ENCODE measurements at places on chromosomes 13 and 19. TPM values are rescaled to one million over a fixed set of nuclear protein-coding genes. Genes with fewer than 3 reads are reported as not detected.
A peak's percentile ranks its signal among the peaks of the same experiment; 100 is the strongest.

Gene TMEM255B
- polyA plus RNA-seq = 15.9 TPM

Gene ERICH6B
- polyA plus RNA-seq = 3.2 TPM

DNA sequence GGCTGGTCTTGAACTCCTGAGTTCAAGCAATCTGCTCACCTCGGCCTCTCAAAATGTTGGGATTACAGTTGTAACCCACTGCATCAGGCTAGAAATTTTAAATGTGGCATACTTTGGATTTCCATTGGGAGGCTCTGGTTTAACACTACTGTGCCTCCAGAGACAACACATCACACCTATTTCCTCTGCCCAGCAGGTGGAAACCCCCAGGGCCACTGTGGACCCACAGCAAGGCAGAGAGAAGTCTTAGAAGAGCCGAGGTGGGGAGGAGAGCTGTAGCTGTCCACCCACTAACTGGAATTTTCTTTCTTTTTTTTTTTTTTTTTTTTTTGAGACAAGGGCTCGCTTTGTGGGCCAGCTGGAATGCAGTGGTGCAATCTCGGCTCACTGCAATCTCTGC is 39.4 kb downstream of the IER2 start:
- DNase-seq = no peak

DNA sequence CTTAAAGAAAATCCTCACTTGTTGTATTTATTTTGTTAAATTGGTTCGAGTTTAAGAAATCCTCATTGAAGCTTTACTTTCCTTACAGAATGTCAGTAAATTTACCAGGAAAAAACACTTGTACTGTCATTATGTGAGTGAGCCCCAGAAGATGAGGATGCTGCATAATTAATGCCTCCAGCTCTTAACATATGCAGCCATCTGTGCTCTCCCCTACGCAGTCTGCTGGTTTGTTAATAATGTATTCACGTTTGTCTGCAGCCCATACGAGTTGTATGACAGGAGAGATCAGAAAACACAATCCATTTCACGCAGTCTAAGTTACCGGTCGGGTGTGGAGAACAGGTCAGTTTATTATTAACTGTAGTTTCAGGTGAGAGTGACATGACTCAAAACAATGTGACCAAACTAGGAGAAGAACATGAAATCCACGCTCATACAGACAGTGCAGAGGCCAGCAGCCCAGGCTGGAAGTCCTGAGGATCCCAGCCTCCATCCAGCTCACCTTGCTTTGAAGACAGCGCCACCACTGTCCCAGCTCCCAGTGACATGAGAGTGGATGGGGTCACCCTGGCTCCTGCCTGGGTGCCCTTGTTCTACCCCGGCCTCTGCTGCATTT is 19.8 kb upstream of the ATP11A start:
- no peak for DNase-seq

GRCh38 chr13:113216254-113217048 is 7.0 kb downstream of the CUL4A start:
- DNase-seq = peak; percentile 61

Gene UBA52
- 870 TPM for polyA plus RNA-seq

- no peak for DNase-seq
Observed at GRCh38 chr19:18261474-18261873, 12.8 kb downstream of the IQCN start.

Gene PSG6
- not detected for polyA plus RNA-seq

Gene ZNF154
- polyA plus RNA-seq = 40.8 TPM

Gene PDE4C
- polyA plus RNA-seq = 2.1 TPM

DNA sequence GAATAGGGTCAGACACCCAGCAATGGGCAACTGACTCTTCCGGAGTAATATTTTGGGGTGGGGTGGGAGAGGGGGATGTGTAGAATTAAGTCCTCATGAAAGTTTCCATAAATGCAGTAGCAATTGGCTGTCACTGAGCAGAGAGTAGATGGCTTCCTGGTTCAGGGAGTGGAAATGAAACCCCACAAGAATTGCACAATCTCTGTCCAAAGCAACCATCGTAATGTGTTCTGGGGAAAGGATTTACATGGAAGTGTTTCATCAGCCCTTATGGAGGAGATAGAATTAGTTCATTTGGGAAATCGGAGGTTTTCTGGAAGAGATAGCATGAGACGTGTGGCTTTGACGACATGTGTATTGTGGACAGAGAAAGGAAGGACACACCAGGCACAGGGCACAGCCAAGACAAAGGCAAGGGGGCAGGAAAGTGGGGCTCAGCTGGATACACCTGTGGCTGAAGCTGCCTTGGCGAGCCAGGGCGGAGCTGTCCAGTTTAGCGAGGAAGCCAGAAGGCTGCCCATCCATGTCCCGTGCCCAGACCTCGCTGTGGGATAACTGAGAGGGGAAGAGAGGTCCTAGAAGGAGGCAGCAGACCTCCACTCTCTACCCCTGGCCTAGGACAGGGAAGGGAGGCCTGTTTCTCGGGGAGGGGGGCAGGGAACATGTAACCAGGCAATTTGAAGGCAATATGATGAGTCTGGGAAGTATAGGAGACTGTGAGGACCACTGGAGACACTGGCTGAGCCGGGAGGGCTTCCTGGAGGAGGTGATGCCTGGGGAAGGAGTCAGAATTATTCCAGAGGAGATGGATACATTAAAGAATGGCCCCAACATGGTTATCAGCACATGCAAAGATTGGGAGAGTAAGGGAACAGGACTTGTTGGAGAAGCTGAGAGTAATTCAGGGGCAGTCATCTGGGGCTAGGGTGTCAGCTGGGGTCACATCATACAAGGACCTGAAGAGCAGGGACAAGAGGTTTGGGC is 2.6 kb upstream of the CLEC4G start:
- no peak for DNase-seq

Gene ZNF560
- 0.21 TPM for polyA plus RNA-seq

DNA sequence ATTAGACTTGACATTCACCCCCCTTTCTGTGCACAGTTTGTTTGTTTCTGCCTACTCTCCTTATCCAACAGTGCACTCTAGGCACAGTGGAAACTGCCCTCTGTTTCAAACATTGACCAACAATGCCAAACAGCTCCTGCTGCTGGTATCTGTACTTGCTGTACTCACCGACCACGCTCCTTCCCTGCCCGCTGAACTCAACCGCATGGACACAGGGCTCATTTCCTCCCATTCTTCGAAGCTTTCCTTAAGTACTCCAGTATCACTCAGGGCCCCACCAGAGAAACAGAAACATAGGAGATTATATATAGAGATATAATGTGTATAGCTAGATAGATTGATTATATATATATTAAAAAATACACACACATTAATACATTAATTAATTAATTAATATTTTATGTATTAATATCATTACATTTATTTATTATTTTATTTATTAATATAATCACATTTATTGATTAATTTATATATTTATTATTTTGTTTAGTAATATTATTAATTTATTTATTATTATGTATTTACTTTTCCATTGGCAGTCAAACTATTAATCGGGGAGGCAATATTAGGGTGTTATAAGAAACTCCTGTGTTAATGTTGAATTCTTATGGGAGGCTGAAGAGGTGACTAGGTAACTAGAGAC is 1528.2 kb downstream of the EFNB2 start:
- no peak for DNase-seq

Gene FGF9
- 34.5 TPM for polyA plus RNA-seq

DNA sequence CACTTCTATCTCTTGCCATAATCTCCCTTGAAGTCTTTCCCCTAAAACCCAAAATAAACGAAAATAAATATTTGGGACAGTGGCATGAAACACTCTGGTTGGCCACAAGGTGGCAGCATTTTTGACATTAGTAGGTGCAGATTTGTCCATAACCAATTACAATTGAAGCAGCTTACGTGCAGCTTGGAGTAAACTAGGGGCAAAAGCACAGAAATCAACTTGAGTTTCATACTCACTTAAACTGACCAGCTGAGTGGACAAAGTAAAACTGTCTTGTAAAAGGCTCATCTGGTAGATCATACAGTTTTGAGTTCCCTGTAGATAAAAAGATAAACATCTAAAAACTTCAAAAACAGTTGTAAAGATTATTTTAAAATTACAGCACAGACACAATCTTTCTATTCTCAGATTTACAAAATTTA is 18.8 kb downstream of the PDCD5 start:
- peak; percentile 5 for DNase-seq

- no peak for DNase-seq
Observed at GRCh38 chr19:37227996-37228395, 10.0 kb downstream of the ZNF383 start.

Gene MCEMP1
- polyA plus RNA-seq = 0.63 TPM

GRCh38 chr19:16325161-16325527 is 518 bp downstream of the KLF2 start:
- DNase-seq = no peak

Gene GRWD1
- 21.7 TPM for polyA plus RNA-seq

- DNase-seq = peak; percentile 92
Observed at GRCh38 chr19:50333235-50333736, 4.1 kb upstream of the KCNC3 start.

DNA sequence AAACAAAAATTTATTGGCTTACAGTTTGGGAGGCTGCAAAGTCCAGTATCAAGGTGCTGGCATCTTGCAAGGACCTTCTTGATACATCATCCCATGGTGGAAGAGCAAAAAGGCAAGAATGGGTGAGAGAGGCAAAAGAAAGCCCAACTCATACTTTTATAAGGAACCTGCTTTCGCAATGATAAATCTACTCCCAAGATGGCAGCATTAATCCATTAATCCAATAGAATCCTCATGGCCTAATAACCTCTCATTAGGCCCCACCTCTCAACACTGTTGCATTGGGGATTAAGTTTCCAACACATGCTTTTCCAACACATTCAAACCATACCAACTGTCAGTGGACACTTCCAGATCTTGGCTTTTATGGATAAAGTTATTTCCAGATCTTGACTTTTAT is 48.7 kb upstream of the ZNF507 start:
- no peak for DNase-seq

DNA sequence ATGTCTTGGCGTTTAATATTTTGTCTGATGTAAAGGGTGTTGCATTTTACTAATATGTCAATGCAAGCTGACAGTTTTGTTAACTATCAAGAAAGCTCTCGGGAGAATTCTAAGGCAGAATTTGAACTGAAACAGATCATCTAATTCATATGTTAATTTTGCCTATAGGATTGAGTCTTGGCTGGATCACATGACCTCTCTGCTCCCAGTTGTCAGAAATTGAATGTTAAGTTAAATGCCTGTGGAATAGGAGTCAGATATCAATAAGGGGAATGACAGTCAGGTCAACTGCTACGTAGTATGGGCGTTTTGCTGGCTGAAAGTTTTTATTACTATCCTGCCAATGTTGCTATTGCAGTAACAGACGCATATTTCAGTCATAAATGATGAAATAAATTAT is 358.5 kb downstream of the MYO16 start:
- DNase-seq = no peak

- no peak for DNase-seq
Observed at GRCh38 chr13:34469196-34469986, 472.7 kb upstream of the NBEA start.

GRCh38 chr19:47390533-47391488 is 28.5 kb downstream of the MEIS3 start:
- no peak for DNase-seq

Gene ZNF581
- 23.0 TPM for polyA plus RNA-seq

- DNase-seq = no peak
Observed at GRCh38 chr13:35566340-35566739, 89.9 kb upstream of the MAB21L1 start.

Gene LYL1
- polyA plus RNA-seq = 8.5 TPM

DNA sequence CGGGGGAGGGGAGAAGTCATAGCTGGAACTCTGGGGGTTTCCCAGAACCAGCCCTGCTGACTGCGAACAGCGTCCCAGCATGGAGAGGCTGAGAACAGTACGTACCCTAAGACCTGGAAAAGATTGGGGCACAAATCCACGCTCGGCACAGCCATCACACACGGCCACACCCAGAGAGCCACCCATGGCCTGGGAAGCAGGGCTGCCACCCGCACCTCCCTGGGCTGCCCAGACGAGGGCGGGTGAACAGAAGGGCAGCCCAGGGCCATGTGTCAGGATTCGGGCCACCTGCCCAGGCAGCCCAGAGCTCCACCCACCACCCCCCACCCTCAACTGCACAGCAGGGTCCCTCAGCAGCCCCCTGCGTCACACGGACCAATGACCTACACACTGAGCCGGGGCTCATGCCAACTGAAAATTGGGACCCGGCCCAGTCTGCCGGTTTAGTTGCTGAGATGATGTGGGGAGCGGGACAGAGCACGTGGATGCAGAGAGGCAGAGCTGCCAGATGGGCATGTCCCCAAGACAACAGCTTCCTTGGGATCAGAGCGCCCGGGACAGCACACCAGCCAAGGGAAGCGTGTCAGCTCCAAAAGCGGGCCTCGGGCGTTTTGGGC is 8.5 kb downstream of the UBXN6 start:
- DNase-seq = peak; percentile 36

GRCh38 chr19:12944104-12944674 is 1.5 kb upstream of the RAD23A start:
- DNase-seq = no peak

Gene HSPB6
- 47.3 TPM for polyA plus RNA-seq

GRCh38 chr19:35045667-35046300 is 4.3 kb downstream of the HPN start:
- no peak for DNase-seq

Gene TMIGD2
- polyA plus RNA-seq = 0.51 TPM

- DNase-seq = no peak
Observed at GRCh38 chr19:38433268-38433733, at the start of gene RYR1. TSS of gene RYR1 (plus strand) at chr19:38433691. CDS start at chr19:38433830, 139 bp downstream.

Gene VAV1
- polyA plus RNA-seq = 2.0 TPM

GRCh38 chr13:110830800-110831371 is 84.0 kb downstream of the ANKRD10 start:
- DNase-seq = no peak

DNA sequence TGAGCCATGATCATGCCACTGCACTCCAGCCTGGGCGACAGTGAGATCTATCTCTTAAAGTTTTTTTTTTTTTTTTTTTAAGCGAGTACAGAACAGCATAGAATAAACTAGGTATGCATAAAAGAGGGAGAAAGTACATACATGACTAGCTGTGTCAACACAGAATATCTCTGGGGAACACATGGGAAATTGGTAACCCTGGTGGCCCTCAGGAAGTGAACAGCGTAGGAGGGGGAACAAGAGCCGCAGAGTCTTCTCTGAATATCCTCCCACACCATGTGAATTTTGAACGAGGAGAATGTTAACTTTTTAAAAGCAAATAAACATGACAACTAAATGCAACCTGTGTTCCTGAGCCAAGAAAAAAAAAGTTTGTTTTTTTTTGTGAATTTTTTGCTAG is 15.2 kb downstream of the PHLDB3 start:
- no peak for DNase-seq

Gene NLRP12
- polyA plus RNA-seq = 0.38 TPM

All from right lung (tissue), 10 donors.